ENCODE measurements at places on chromosomes 3 and 15.

GRCh38 chr3:40901298-40901697 is 298.0 kb upstream of the CTNNB1 start:
- no peak for DNase-seq

DNA sequence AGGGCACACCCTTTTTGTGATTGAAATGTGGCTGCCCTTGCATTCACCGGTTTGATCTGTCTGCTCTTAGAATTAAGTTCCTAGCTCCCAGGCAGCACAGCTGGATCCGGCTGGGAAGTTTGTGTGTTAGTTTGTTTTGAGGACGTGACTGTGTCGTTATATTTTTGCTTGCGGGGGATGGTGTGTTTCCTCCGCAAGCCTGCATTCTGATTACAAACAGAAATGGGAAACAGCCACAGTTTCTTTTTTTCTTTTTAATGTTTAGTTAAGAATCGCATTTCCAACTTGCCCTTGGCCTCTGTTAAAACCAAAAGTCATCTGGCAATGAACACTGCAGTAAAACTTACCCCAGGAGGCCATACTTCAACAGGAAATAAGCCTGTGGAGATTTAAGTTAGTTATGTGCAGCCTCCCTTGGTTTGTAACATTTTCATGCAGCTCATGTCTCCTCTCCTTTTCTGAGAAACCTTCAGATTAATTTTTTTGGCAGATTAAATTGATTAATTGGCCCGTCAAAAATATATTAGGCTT is 888 bp downstream of the TMOD3 start:
- DNase-seq = no peak

GRCh38 chr3:48566401-48566760 is 2.8 kb upstream of the UCN2 start:
- DNase-seq = no peak

DNA sequence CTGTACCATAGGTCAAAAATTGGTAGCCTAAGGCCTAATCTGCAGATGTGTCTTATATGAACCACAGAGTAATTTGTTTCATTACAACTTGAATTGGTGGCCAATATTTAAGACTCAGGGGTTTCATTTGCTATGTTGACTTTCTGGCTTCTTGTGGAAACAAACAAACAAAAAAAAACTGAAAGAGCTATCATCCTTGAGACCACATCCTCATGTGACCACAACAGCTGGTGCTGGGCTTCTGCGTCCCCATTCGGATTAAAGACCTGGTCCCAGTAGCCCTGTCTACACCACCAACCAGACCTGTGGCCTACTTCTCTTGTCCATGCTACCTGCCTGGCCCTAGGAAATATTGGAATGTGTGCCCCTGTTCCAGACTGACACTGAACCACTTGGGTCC is 61.7 kb downstream of the STRIT1 start:
- no peak for DNase-seq

GRCh38 chr3:20503394-20504082 is 317.5 kb upstream of the SGO1 start:
- DNase-seq = no peak

- DNase-seq = no peak
These were observed 33.2 kb downstream of the ARNT2 start for GRCh38 chr15:80437334-80437891.

GRCh38 chr3:134847349-134847748 is 52.3 kb downstream of the EPHB1 start:
- DNase-seq = no peak

- no peak for DNase-seq
These were observed 127.4 kb upstream of the FEZF2 start for GRCh38 chr3:62500556-62501288.

DNA sequence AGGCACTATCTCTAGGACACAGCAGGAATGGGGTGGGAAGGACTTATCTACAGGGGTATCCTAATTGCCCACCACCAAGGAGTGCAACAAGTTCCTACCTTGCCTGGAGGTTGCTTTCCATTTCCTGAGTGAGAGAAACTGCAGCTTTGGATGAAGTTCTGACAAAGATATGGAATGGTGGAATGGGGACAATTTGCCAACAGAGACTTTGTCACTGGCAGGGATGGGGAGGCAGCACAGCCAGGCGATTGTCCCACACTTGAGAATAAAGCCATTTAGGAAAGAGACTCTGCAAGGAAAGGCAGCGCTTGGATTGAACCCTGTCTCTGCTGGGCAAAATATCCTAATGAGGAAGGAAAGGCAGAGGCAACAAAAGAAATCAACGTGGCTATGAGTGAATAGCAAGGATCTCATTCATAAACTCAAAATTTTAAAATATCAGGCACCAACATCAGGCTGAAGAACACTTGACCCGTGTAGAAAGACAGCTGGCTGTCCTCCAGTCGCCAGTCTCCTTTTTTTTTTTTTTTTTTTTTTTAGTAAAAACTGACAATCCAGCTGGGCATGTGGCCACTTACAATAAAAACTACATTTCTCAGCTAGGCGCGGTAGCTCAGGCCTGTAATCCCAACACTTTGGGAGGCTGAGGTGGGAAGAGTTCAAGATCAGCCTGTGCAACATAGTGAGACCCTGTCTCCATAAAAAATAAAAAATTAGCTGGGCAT is 31.6 kb upstream of the PDE8A start:
- no peak for DNase-seq

DNA sequence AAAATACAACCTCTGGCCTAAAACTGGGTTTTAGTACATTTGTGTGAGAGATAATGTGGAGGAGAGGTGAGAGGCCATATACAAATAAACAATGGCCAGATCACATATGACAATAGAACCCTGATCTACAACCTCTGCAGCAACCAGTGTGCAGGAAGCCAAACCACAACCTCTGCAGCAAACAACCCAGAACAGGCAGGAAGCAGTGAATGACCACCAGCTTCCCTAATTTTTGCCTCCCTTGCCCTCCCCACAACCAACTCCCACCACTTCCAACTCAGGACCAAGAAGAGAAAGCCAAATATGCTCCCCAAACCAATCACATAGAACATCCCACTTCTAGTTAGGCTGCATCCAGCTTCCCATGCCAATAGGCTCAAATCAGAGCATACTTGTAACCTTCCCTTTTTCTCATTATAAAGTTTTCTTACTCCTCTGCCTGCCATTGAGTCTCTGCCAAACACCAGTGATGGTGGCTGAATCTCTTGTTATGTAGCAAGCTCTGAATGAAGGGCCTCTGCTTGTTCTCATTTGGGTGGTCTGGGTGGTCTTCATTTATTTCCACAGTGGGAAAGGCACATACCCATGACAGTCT is 102.6 kb upstream of the GAP43 start:
- no peak for DNase-seq

GRCh38 chr3:192068464-192069254 is 607.7 kb downstream of the PYDC2 start:
- DNase-seq = no peak

- DNase-seq = no peak
These were observed 217.5 kb downstream of the CHL1 start for GRCh38 chr3:414063-414462.

DNA sequence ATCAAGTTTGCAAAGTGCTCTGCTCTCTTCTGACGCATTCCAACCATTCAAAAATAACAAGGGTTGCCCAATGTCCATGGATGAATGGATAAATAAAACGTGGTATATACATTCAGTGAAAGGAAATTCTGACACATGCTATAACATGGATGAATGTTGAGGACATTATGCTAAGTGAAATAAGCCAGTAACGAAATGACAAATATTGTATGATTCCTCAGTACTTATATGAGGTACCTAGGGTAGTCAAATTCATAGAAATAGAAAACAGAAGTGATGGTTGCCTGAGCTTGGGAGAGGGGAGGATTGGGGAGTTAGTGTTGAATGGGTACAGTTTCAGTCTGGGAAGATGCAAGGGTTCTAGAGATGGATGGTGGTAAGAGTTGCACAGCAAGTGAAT is 33.9 kb downstream of the SH3BP5 start:
- no peak for DNase-seq

- no peak for DNase-seq
These were observed 51.5 kb downstream of the EOMES start for GRCh38 chr3:27670619-27671018.

DNA sequence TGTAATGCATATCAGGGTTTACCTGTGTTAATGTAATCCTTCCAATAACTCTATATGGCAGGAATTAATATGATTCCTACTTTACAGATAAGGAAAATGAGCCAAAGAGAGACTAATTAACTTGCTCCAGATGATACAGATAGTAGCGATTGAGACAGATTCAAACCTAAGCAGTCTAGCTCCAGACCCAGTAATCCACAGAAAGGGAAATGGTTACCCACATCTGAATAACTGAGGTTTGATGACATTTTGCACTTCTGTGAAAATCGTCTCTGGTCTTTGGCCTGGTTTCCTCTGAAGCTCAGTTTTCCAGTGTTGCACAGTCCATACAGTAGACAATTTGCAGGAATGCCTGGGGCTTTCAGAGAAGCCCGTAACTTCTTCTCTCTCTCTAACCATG is 177.1 kb upstream of the UMPS start:
- no peak for DNase-seq

DNA sequence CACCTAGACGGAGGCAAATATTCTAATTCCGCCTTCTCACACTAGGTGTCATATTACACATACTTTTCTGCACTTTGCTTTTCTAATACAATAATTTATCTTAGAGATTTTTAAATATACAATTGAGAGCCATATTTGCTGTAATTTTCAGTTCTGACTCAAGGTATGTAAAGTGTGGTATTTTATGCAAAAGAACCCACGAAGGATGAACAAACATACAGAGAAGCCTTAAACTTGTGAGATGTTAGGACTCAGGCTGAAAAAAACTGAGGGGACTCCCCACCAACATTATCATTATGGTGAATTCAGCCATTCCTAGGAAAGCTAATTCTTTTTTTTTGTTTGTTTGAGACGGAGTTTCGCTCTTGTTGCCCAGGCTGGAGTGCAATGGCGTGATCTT is 9.6 kb downstream of the ZBTB11 start:
- no peak for DNase-seq

DNA sequence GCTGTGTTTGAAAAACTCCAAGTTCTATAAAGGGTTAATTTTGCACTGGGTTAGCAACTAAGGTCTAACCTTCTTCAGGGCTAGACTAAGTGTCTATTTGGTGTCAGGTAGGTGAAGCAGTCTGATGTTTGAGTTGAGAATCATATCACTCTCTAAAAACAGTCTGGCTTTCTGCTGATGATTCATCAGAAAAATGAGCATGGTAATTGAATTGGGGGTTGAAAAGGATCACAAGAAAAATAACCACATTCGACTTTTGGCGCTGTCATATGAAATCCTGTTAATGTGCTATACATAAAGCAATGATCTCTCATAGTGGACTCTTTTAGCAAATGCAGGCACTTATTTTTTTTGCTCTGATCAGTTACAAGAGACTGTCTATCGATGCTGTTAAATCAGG is 242.2 kb upstream of the AZI2 start:
- DNase-seq = no peak

GRCh38 chr3:188687389-188687788 is 484.4 kb upstream of the TPRG1 start:
- DNase-seq = no peak

DNA sequence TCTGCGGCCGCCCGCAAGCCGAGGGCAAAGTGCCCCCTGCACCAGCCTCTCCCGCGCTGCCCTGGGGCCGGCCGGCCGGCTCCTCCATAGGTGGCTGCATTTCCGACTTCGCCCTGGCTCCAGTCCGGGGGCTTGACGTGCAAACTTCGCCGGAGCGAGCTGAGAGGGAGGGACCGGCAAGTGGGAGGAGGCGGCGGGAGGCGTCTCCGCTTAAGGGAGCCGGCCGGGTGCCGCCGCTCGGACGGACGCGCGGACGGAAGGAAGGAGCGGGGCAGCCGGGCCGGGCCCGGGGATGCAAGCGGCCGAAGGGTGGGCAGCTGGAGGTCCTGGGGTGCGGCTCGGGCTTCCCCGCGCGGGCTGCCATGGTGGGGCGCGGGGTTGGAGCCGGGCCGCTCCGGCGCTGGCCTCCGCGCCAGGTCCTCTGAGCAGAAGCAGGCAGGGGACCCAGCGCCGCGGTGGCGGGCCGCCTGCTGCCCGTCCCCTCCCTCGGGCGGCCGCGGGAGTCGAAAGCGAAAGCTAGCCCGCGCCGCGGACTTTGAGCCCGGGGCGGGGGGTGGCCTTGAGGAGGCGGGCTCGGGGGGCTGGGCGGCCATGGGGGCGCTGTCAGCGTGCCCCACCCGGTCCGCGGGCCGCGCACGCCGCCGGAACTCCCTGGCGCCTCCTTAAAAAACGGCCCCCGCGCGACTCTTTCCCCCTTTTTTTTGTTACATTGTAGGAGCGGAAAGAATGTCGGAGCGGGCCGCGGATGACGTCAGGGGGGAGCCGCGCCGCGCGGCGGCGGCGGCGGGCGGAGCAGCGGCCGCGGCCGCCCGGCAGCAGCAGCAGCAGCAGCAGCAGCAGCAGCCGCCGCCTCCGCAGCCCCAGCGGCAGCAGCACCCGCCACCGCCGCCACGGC is at the start of gene SCAANT1:
TSS of gene SCAANT1 (minus strand) at position 511 of the 895 bp plus-strand sequence.
- DNase-seq = peak; percentile 91

GRCh38 chr15:69081310-69082004 is 67.0 kb downstream of the NOX5 start:
- DNase-seq = peak; percentile 63

GRCh38 chr3:155210736-155211135 is 82.7 kb downstream of the STRIT1 start:
- no peak for DNase-seq

DNA sequence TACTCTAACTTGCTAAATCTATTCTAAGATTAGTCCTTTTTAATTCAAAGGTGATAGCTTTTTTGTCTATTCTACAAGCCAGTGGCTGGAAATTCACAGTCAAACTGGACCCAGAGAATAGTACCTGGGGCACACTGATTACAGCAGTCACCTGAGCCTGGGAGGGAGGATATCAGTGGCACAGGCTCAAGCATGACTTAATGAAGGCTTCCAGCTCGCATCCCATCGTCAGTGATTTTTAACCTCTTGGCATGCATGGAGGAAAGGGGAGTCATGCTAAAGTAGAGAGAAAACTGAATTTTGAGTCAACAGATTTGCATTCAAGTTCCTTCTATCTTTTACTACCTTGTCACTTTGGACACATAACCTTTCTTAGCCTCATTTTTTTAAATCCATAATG is 24.8 kb downstream of the GOLIM4 start:
- DNase-seq = no peak

GRCh38 chr3:192090586-192090985 is 629.6 kb downstream of the PYDC2 start:
- DNase-seq = no peak

- no peak for DNase-seq
These were observed 448.8 kb downstream of the WDR72 start for GRCh38 chr15:53310709-53311108.

DNA sequence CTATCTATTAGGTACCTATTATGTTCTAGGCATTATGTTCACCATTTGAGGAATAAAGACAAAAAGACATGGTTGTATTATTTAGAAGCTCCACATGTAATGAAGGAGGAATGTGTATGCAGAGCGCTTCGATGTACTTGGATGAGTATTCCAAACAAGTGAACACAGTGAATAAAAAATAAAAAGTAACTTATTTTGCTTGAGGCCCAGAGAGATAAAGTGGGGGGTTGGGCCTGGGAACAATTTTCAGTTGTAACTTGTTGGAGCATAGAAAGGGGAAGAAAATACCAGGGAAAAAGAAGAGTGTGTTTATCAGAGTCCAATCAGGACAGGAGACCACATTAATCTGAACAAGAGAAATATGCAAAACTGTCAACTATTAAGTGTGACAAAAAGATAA is 445.7 kb upstream of the BCHE start:
- DNase-seq = no peak

- no peak for DNase-seq
These were observed 241.2 kb downstream of the FEZF2 start for GRCh38 chr3:62132027-62132602.

GRCh38 chr15:100284701-100285100 is 57.1 kb downstream of the ADAMTS17 start:
- peak; percentile 57 for DNase-seq

- DNase-seq = no peak
These were observed 54.8 kb downstream of the LIPC start for GRCh38 chr15:58486564-58486963.

GRCh38 chr15:29925227-29926082 is 103.2 kb upstream of the TJP1 start:
- peak; percentile 67 for DNase-seq
